IMR-90 (cell line): ENCODE measurements at places on chromosomes 6 and 20. TPM values are rescaled to one million over a fixed set of nuclear protein-coding genes. Genes with fewer than 3 reads are reported as not detected.

UST gene
- 13.8 and 14.4 TPM in 2 replicates for total RNA-seq

PGC gene
- not detected in 2 replicates for total RNA-seq

DNA sequence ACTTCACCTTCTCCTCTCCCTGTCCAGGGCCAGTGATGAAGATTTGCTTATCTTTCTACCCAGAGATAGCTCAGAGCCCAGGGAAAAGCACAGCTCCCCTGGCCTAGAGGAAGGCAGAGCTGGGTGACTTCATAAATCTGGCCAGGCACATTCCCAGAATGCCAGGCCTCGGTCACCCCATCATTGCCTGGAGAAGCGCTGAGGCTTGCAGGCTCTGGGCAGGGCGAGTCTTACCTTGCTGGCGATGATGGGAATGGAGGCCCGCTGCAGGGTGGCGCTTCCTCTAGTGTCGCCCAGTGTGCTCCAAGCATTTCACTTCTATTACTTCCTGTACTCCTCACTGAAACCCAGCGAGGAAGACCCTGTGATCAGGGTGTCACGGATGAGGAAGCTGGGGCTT is 60.1 kb downstream of the DAAM2 start:
- no peak for DNase-seq

TRIM39 gene
- total RNA-seq, result 9.4 and 10.0 TPM in 2 replicates

GRCh38 chr6:41736186-41736733 is 852 bp upstream of the TFEB start:
- DNase-seq, result no peak

- DNase-seq, result no peak
Measured at GRCh38 chr6:1163501-1163900, 148.4 kb upstream of the FOXQ1 start.

FAM217A gene
- total RNA-seq, result not detected in 2 replicates

DNA sequence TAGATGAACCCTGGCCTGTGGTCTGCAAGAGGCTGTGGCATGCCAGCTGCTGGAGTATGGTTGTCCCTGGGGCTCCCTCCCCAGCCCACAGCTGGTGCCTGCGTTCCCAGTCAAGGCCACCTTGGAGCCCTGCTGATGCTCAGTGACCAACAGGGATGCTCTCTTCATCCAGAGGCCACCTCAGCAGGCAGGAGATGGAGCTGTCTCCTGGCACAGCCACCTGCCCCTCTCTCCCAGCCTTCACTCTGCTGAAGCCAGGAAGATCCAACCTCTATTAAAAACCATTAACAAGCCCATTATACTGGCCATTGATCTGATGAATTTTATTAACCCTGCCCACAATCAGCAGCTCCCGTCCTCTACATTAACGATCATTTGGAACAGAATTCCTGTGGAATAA is 40.4 kb downstream of the ADTRP start:
- no peak for DNase-seq

ACOT8 gene
- total RNA-seq, result 27.8 and 29.8 TPM in 2 replicates

GRCh38 chr20:25315418-25316210 is 67.7 kb downstream of the PYGB start:
- DNase-seq, result peak; percentile 56

FLRT3 gene
- 5.8 and 6.6 TPM in 2 replicates for total RNA-seq

GRCh38 chr20:50408526-50409364 is 101.4 kb upstream of the PTPN1 start:
- DNase-seq, result no peak

DNA sequence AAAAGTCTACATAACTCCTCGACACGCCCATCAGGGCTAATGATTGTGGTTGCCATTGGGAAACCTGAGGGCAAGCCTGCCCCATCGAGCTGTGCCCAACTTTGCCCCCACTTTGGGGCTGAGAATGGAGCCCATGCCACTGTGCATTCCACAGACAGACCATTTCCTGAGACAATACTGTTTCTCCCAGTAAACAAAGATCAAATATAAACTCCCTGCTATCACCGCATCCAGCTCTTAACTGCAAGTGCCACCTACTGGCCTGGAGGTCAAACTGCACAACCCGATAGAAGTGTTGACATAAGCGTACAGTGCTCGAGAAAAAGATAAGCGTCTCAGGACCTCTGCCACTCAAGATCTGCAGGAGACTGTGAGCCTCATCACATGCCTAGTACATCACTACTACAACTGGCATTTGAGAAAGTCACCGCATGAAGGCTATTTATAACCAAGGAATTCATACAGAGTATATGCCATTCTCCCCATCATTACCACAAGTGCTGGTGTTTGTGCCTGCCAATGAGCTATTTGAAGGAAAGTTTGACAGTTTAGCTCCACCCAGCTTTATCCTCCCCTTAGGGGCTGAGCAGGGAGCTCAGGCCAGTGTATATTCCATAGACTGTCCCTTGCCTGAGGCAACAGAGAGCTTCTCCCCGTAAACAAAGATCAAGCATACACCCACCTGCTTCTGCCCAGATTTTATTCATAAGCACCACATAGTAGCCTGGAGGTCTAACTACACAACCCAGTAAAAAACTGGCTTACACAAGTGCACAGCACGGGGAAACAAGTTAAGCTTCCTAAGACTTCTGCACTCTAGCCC is 4.5 kb upstream of the DEFB126 start:
- DNase-seq, result no peak

LRRN4 gene
- total RNA-seq, result under 0.01 TPM in 2 replicates

SLC17A3 gene
- not detected in 2 replicates for total RNA-seq

PHACTR1 gene
- not detected in 2 replicates for total RNA-seq

GRCh38 chr6:167130712-167131684 is 8.1 kb downstream of the CCR6 start:
- no peak for DNase-seq

DNA sequence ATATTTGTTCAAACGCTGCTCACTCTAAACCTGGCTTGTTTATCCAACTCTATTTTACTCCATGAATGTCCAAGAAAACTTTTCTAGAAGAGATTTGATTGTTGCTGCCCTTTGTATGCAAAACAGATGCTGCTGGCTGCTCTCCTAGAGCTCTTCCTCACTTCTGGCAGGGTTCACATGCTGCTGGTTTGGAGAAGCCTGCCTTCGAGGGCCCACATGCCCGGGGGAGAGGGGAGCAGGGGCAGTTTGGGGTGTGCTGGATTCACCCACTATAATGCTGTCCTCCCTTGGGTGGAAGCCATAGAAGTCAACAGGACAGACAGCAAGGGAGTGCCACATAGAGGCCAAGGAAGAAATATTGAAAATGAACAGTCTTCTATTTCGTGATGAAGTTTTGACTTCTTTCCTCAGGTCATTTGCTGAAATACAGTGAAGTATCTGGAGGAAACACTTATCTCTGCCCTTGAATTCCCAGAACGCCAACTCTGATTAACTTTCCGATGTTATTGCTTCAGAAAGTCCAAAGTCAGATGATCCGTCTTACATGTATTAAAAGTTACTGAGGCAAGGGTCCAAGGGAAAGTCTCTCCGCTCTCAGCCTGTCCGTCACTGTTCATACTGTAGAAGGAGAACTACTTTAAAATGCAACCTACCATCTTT is 32.4 kb downstream of the LY86 start:
- DNase-seq, result no peak

DNA sequence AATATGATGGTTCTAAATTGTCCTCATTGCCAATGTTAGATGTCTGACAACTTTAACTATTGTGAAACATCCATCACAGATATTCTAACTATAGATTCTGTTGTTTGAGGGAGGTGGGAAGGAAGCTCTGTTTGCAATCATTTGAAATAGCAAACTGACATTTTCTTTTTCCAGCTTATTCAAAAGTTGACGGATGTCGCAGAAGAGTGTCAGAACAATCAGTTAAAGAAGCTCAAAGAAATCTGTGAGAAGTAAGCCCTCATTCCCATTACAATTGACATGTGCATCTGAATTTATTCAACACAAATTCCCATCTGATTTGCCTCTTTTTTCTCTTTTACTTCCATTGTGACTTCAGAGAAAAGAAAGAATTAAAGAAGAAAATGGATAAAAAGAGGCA is 280.6 kb upstream of the PLCB4 start:
- DNase-seq, result no peak

NR2E1 gene
- total RNA-seq, result not detected in 2 replicates
